ENCODE measurements at places on chromosomes 11 and 22. TPM values are rescaled to one million over a fixed set of nuclear protein-coding genes. Genes with fewer than 3 reads are reported as not detected.

GRCh38 chr22:26429458-26430286 is 612 bp downstream of the ASPHD2 start:
- peak; percentile 33 for DNase-seq
- H3K27me3 ChIP-seq, result no peaks in the 10 kb centered on the region
- H3K27ac ChIP-seq, result peak overlapping the region; percentile 75
- peaks cover 51% of the 10 kb centered on the region for H3K4me1 ChIP-seq

GRCh38 chr11:62909107-62909894 is 11.9 kb downstream of the CHRM1 start:
- no peak overlapping the region for H3K4me3 ChIP-seq
- peaks cover 4% of the 10 kb centered on the region for H3K27me3 ChIP-seq
- H3K4me1 ChIP-seq, result peaks cover 3% of the 10 kb centered on the region

DNA sequence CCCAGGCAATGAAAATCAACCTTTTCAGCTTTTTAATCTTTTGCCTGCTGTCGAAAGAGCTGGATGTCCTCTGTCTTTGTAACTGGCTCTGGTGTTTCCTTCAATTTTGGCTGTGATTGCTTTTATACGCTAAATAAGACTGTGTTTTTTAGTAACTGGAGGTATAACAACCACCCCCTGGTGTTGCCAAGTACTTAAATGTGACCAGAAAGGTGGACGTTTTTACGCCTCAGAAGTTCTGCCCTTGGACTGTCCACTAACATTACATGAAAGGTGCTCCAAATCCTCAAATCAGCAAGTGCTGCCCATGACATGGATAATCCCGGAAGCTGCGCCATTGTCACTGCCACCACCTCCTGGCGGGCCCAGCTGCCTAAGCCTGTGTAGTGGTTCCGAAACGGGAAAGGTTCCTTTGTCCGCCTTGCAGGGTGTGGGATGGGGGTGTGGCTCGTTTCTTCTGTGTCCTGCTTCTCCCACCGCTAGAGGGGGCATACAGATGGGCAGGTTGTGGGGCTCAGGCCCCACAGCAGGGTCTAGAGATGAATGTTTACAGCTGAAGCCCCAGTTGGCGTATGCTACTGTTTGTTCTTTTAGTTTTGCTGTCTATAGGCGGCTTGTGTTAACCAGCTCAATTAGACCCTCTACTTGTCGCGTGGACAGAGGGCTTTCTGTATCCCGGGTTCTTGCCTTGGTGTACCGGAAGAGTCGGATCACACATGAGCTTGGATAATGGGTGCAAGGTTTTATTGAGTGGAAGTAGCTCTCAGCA is 82.2 kb upstream of the SEPTIN5 start:
- peaks cover 2% of the 10 kb centered on the region for H3K4me1 ChIP-seq
- H3K27me3 ChIP-seq, result no peaks in the 10 kb centered on the region
- H3K4me3 ChIP-seq, result no peak overlapping the region
- peak; percentile 36 for DNase-seq

DNA sequence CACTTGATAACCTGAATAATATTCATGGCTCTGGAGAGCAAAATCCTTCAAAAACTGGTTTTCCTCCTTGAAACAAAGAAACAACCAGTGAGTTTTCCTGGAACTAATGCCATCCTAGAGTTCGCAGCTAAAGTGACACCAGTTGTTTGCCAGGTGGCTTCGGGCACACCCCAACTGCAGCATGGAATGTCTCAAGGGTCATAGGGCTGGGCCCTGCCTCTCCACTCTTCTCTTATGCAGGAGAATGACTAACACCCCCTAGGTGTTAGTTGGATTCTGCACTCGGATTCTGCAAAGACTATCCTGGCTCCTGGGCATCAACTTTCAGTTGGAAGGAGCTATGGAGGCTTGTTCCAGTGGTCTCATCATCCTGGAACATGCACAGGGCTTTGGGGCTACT is 98.8 kb downstream of the KIRREL3 start:
- no peaks in the 10 kb centered on the region for H3K36me3 ChIP-seq
- no peak overlapping the region for H3K4me3 ChIP-seq

- no peak for DNase-seq
- no peak overlapping the region for H3K27ac ChIP-seq
- no peaks in the 10 kb centered on the region for H3K4me1 ChIP-seq
- peaks cover 4% of the 10 kb centered on the region for H3K27me3 ChIP-seq
Measured at GRCh38 chr22:50177537-50178470, 7.3 kb downstream of the PANX2 start.

- H3K36me3 ChIP-seq, result no peaks in the 10 kb centered on the region
- H3K27ac ChIP-seq, result no peak overlapping the region
- peak; percentile 2 for DNase-seq
- H3K4me1 ChIP-seq, result peaks cover 15% of the 10 kb centered on the region
- no peak overlapping the region for H3K4me3 ChIP-seq
- no peaks in the 10 kb centered on the region for H3K27me3 ChIP-seq
Measured at GRCh38 chr22:46033256-46034200, 56.6 kb upstream of the WNT7B start.

Gene MRPL11
- 115 TPM for total RNA-seq

Gene NRIP3
- 2.2 TPM for total RNA-seq

Gene BACE1
- 1.0 TPM for total RNA-seq

Gene MAP6
- not detected for total RNA-seq

Gene APOL4
- 0.16 TPM for total RNA-seq
